ENCODE measurements at places on chromosomes 3 and 15. TPM values are rescaled to one million over a fixed set of nuclear protein-coding genes. Genes with fewer than 3 reads are reported as not detected.

The TM4SF4 gene
- not detected for polyA plus RNA-seq

The MUC13 gene
- not detected for polyA plus RNA-seq

- DNase-seq: no peak
Observed at GRCh38 chr3:72270072-72270681, 485.2 kb upstream of the PROK2 start.

GRCh38 chr3:143119009-143119914 lies at the start of gene CHST2:
Gene CHST2 (plus strand): TSS chr3:143119771. CDS start chr3:143120817, 1,046 bp downstream.
- DNase-seq: peak; percentile 71

DNA sequence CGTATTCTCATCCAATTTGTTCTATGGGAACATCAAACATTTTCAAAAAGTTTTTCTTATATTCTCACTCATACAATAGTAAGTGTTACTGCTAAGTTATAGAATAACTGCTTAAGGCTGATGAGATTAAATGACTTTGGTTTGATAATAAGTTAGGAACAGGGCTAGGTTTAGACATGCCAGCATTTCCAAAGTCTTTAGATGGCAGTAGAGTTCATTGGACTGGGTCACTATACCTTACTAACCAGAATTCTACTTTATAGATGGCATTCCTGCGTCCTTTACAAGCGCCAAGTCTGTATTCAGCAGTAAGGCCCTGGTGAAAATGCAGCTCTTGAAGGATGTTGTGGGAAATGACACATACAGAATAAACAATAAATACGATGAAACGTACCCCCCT lies 21.7 kb downstream of the PLAAT1 start:
- DNase-seq: no peak

DNA sequence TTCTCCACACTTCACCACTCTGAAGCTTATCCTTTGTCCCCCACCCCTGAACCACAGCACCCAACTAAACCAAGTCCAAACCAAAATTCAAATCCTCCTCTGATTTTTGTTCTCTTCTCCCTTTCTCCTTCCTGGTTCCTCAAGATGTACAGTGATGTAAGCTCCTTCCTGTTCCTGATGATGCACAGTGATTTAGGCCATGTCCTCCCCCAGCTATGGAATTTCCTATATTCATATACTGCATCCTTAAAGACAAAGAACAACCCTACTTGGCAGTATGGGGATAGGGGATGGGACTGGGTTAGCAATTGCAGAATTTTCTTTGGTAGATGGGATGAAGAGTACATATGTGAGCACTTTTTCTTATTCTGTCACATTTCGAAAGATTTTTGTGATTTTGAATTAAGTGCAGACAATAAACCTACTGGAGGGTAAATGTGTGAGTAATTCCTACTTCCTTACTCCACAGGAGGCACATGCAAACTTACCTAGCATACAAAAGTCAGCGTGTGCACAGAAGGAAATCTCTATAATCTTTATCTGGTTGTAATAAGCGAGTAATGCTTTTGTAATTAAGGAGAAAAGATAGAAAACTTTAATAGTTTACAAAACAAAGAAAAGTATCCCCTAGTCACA lies 125.0 kb downstream of the ANO10 start:
- no peak for DNase-seq

DNA sequence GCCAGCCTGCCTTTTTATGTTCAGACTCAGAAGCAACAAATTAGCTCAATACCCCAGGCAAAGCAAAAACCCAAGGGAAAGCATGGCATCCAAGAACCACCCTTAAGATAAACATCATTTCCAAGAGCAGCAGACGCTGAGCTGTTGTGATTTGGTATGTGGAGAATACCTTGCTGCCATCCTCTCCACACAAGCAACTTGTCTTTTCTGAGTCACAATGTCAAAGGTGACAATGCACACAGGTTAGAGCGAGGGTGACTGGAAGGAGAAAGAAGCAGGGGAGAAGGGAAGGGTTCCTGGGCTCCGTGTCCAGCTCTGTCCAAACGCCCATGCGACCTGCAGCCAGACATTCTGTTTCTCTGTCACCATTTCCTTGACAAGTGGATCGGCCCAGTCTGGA lies 6.0 kb downstream of the PCSK6 start:
- no peak for DNase-seq

GRCh38 chr3:111338059-111338698 lies 203.8 kb upstream of the CD96 start:
- DNase-seq: no peak

DNA sequence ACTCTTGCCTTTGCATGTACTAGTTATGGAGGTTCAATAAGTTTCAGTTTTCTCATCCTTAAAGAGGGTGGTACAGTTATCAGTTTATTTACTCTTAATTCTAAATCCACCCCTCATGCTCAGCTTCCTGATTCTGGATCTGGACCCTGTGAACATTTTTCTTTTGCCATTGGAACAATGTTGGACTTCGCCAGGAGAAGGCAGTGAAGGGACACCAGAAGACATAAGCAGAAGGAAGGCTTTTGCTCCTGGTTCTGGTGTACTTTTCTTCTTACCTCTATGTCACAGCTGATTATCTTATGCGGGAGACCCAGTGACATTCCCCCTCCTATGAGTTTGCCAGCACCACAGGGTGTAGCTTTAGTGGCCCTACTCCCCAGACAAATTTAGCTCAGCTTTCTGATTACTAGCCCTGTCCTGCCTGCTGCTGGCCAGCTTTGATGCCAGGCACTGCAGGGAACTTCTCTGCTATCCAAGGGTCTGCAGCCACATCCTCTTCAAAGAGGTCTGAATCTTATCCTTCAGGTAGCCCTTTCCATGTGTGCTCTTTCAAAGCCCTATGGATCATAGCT lies 466.3 kb upstream of the EPHA3 start:
- DNase-seq: no peak

DNA sequence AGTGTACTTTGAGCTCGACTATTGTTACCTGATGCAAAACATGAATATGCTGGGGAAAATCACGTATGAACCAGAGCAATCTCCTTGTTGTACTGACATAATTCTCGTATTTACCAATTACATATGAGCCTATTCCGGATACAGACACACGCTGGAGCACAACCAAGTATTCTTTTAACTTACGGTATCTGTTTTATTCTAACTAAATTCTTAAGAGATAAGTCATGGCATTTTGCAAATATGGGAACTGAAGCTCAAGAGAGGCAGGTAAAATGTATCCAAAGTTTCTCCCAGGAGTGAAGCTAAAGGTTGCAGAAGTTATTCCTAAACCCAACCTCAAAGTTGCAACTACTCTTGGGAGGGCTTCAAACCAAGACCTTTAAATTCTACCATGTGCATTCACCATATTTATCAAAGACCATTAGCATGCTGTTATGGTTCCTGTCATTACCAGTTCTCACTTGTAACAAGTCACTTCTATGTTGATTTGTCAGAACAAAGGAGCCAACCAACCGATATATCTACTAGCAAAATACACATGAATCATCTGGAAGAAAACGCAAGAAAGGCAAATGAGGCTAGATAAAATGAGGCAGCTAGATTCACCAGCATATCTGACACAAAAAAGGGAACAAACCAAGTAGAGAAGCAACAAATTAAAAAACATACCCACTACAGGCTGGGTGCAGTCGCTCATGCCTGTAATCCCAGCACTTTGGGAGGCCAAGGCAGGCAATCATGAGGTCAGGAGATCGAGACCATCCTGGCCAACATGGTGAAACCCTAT lies 17.8 kb downstream of the TBL1XR1 start:
- no peak for DNase-seq

DNA sequence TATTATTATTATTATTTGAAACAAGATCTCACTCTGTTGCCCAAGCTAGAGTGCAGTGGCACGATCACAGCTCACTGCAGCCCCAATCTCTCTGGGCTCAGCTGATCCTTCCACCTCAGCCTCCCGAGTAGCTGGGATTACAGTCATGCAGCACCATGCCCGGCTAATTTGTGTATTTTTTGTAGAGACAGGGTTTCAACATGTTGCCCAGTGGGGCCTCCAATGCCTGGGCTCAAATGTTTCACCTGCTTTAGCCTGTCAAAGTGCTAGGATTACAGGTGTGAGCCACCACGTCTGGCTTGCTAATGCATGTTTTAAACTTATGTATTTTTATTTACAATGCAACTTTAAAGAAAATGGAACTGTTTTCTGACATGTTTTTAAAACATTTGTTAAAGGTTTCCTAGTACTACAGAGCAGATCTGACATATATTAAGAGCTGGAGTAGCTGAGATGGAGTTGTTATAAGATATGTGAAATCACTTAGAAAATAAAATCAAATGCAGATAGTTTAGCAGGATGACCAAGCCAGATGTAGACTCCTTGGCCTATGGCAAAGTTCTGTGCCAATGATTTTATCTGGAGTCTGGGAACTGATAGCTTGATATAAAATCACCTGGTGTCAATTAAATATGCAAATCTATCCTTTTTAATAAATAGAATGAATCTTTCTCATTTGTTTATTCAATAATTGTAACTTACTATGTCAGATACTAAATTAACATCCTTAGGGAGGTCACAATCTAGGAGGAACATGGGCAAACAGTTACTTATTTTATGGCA lies 310.1 kb upstream of the NAALADL2 start:
- no peak for DNase-seq

Data from spinal cord (tissue), 10 donors.